Erythroblast (primary cell): ENCODE measurements at places on chromosomes 7 and 10.
A peak's percentile ranks its signal among the peaks of the same experiment; 100 is the strongest.

GRCh38 chr10:27503498-27504006 is 552 bp upstream of the RAB18 start:
- no peak for DNase-seq

GRCh38 chr10:12481924-12482323 is 132.6 kb downstream of the CAMK1D start:
- DNase-seq = no peak

DNA sequence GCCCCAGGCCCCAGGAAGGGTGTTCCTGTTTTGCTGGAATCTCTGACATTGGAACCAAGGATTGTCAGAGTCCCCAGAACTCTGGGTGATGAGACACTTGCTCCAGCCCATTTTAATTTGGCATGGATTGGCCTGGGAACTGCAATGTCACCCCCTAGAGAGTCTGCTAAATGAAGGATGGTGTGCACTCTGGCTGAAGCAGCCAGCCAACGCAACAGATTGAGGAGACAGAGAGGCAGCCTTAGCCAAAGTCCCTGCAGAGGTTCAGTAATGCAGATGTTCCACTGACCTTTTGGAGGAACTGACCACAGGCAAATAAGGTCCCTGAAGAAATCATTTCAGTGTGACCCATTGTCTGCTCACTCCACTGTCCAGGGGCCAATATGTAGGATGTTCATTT is 13.4 kb downstream of the LRRC18 start:
- no peak for DNase-seq

GRCh38 chr10:132714986-132715775 is 70.8 kb downstream of the NKX6-2 start:
- DNase-seq = no peak

DNA sequence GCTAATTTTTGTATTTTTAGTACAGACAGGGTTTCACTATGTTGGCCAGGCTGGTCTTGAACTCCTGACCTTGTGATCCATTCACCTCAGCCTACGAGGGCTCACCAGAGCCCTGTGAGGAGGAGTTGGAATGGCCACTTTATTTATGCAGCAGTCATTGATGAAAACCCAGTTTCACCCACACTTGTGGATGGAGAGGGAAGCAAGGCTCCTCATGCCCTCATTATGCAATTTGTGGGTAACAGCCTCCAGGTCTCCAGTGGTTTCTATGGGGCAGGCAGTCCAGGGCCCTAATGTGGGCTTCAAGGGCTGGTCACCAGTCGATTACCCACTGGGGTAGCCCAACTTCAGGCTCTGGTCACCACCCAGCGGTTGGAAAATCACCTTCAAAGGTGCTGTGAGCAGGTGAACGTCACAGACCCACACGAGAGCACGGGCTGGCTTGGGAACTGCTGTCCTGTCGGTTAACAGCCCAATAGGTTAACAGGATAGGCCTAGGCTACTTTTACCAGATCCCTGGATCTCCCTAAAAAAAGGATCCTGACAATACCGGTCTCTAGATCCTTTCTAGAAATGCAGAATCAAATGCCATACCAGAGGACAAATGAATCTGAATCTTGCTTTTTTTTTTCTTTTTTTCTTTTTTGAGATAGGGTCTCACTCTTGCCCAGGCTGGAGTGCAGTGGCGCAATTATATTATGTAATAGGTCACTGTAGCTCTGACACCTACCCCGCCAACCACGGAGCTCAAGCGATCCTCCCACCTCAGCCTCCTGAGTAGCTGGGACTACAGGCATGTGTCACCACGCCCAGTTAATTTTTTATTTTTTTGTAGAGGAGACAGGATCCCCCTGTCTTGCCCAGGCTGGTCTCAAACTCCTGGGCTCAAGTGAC is 97.8 kb downstream of the SLC37A3 start:
- no peak for DNase-seq

- DNase-seq = no peak
These were observed 25.7 kb upstream of the AGFG2 start for GRCh38 chr7:100513212-100513810.

GRCh38 chr7:48274662-48275061 is 103.4 kb downstream of the ABCA13 start:
- DNase-seq = no peak

GRCh38 chr10:122707535-122707934 is 7.9 kb upstream of the C10orf120 start:
- no peak for DNase-seq

- no peak for DNase-seq
These were observed 23.6 kb downstream of the GNA12 start for GRCh38 chr7:2820508-2820934.

GRCh38 chr7:137967143-137968018 is 34.5 kb downstream of the CREB3L2 start:
- no peak for DNase-seq

DNA sequence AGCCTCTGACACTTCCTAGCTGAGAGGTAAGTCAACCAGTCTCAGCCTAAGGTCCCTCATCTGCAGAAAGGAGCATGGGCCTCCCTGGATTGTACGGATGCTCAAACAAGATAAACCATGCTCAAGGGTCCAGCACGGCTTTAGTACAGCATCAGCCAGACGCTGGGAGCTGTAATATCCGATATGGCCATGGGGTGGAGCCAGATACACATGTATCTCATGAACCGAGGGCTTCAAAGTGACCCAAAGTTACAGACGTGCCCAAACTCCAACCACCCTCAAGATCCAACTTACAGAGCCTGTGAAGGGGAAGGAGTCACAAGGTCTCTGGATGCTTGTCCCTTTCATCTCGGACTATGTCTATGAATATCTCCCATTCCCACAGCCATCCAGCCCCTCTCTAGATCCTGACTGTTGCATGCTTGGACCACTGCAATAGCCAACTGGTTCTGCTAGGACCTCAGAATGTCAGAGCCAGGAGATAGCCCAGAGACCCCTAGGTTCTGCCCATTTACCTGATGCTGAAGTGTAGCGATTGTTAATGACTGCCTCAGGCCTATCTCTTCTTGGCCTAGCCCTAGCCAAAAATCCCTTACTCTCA is 142.4 kb downstream of the SH3PXD2A start:
- peak; percentile 70 for DNase-seq

- DNase-seq = no peak
These were observed 18.1 kb downstream of the LSM8 start for GRCh38 chr7:118202061-118202460.

- no peak for DNase-seq
These were observed 76.2 kb downstream of the CTBP2 start for GRCh38 chr10:125084191-125084613.

DNA sequence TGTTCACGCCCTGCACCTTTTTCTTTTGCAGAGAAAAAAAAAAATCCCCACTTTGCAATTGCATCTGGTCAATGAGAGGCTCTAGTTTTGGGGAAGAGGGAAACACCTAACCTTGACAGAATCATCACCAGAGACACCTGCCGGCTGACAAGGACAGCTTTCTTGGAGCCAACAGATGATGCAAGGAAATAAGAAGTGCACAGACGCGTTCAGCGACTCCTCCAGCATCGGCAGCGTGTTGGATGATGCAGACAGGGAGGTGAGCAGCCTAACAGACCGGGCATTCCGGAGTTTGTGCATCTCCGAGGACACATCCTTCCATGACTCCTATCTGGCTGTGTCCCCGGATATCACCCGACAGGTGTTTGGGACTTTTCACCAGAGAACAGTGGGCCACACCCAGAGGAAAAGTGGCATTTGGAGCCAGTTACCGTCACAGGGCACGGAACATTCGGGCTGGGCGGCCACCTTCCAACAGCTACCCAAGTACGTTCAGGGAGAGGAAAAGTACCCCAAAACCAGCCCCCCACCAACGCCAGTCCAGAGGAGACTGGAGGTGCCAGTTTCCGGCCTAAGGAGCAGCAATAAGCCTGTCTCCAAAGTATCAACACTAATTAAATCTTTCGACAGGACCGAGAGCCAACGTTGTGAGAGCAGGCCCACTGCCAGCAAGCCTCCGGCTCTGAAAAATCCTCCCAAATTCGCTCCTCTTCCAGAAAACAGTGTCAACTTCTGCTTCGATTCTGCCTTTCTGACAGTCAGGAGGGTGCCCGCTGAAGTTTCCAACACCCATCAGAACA is 23.6 kb downstream of the C10orf71 start:
- DNase-seq = no peak

GRCh38 chr10:30073767-30074060 is 14.3 kb upstream of the JCAD start:
- no peak for DNase-seq

DNA sequence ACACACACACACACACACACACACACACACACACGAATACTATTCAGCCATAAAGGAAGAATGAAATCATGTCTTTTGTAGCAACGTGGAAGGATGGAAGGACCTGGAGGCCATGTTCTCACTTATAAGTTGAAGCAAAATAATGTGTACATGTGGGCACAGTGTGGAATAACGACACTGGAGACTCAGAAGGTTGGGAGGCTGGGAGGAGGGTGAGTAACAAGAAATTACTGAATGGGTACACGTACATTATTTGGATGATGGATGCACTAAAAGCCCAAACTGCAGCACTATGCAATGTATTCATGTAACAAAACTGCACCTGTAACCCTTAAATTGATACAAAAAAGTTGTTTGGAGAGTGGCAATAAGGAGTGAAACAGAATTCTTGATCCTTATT is 32.1 kb downstream of the KMT2C start:
- DNase-seq = no peak

DNA sequence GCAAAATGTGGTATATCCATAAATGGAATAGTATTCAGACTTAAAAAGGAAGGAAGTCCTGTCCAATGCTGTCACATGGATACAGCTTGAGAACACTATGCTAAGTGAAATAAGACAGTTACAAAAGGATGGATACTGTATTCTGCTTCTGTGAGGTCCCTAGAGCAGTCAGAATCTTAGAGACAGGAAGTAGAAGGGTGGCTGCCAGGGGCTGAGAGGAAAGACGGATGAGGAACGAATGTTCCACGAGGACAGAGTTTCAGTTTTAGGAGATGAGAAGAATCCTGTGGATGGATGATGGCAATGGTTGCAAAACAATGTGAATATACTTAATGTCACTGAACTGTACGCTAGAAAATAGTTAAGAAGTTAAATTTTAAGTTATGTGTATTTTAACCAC is 3.8 kb downstream of the PRKCQ start:
- no peak for DNase-seq

DNA sequence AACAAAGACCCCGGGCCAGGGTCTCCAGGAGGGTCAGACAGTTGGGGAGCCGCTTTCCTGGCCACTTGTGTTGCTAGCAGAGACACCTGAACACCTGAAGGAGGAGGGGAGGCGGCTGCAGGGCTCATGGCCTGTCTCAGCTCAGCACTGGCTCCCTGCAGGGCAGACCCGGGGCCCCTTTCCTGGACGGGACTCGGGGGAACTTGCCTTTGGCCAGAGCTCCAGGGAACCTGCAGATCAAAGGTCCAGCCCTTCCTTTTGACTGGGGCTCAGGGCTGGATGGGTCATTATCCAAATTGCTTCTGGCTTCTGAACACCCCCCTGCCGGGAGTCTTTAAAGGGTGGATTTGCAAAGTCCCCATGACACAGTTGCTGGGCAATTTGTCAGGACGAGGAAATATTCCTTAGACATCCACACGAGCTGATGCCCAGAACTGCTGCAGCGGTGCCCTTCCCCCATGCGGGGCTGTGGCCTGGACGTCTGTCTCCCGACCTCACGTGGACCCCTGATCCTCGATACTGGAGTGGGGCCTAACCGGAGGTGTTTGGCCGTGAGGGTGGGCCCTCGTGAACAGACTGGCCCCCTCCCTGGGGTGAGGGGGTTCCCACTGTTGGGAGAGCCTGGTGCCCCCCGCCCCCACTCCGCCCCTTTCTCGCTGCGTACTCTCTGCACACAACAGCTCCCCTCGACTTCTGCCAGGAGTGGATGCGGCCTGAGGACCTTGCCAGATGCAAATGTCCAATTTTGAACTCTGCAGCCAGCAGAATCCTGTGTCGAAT is 194.3 kb downstream of the ELFN1 start:
- no peak for DNase-seq

DNA sequence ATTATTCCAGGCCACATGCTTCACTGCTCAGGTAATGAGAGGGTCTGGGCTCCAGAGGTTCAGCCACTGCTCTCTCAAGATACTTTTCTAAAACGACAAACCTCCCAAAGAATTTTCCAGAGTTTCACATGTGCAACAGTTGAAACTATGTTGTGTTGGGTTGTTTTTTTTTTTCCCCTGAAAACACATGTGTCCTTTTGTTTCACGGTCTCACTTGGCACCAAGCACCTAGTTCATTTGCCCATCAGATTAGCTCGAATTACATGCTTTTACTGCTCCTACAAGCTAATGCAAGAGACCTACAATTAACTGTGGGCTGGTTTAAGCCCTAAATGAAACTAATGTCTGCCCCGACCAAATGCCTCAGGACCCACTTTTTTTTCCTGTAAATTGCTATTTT is 313.3 kb downstream of the FGFR2 start:
- DNase-seq = no peak

DNA sequence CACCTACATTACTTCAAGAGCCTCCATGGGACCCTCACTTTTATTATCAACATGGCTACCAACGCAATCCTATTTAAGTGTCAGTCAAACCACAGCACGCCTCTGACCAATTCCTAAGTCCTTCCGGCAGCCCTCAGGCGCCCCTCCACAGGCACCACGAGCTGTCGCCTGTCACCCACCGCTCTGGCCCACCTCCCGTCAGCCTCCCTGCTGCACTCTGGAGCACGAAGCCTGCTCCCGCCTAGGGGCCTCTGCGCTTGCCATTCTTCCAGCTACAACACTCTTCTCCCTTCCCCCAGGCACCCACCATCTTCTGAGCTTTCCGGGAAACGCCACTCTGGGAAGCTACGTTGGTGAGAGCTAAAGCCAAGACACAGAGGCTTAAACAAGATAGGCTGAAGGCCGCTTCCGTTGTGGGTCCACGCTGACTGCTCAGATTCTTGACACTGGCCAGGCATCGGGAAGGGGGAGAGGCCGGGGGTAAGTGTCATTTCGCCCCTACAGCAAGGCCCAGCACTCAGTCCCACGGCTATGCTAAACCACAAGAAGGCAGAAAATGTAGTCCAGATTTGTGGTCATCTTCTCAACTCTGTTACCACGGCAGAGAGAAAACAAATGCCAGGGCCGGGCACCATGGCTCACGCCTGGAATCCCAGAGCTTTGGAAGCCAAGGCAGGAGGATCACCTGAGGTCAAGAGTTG is 56.7 kb downstream of the GNA12 start:
- no peak for DNase-seq
